Activated T-cell treated with anti-CD3 and anti-CD28 coated beads for 1 hour (primary cell): ENCODE measurements at places on chromosomes 4 and X.

- no peak for DNase-seq
These were observed 287.7 kb upstream of the MAD2L1 start for GRCh38 chr4:120354381-120354780.

- peak; percentile 41 for DNase-seq
These were observed 7.6 kb downstream of the DLG3 start for GRCh38 chrX:70452143-70452733.

- no peak for DNase-seq
These were observed 383.9 kb downstream of the PCDH7 start for GRCh38 chr4:31104043-31104442.

- DNase-seq, result no peak
These were observed 63.2 kb upstream of the TNIP3 start for GRCh38 chr4:121227341-121227792.

GRCh38 chr4:8772499-8773123 is 99.0 kb downstream of the HMX1 start:
- no peak for DNase-seq

DNA sequence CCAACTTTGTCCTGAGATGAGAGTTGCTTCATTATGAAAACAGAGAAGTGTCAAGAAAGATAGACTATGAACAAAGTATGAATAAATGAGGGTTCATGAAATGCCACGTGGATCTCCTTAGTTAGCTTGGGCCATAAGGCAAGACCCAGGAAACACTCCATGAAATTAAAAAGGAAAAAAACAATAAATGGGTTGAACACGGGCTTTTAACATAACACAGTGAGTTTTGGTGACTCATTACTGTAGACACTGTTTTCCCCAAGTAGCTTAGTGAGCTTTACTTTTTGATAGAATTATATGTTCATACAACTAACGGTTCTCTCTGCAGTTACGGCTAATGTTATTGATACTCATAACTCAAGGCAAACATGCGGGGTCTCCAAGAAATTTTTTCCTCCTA is 265.0 kb downstream of the DHX15 start:
- no peak for DNase-seq

DNA sequence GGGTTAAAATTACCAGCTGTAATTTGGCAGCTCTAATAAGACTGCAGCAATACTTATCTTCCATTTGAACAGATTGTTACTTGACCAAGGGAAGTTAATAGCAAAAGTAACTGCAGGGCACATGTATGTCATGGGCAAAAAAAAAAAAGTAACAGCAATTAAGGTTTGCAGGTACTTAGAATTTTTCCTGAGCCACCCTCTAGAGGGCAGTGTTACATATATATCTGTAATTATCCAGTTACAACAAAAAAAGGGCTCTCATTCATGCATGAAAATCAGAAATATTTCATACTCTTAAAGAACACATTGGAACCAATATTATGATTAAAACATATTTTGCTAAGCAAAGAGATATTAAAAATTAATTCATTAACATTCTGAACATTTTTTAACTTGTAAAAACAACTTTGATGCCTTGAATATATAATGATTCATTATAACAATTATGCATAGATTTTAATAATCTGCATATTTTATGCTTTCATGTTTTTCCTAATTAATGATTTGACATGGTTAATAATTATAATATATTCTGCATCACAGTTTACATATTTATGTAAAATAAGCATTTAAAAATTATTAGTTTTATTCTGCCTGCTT is 25.1 kb downstream of the XIAP start:
- DNase-seq, result no peak

DNA sequence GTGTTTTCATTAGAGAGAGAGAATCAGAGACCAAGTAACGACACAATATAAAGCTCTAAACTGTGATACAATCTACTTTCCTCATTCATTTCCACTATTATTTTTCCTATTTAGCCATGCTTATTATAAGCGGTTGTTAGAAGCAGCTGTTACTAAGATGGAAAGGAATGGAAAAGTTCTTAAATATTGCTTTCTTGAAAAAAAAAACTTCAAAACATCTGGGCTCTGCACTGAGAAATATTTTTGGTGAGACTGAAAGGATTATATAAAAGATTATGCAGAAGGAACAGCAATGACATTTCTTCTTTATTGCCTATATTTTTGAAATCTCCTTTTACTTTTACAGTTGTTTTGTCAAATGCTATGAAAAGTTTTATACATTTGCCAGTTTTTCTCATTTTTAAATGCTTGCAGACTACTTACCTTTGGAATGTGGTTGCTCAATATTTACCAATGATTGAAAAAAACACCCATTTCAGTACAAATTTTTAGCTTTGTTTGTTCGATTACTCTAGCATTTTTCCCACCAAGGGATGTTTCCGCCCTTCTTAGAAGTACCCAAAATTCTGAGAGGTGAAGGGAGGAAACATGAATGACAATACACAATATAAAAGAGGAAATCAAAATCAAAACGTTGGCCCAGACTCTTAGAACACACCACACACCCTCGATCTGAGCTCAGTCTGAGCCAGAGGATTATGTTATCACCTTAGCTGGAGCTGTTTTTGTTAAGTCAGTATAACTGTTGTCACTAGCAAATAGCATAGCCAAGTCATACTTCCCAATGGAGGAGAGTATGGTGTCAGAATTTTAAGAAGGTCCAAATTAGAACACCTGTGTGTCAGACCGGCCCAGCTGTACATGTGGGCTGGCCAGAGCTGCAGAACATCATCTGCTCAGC is 18.4 kb downstream of the DKK2 start:
- no peak for DNase-seq

GRCh38 chr4:39587881-39588280 is 50.8 kb downstream of the SMIM14 start:
- no peak for DNase-seq

DNA sequence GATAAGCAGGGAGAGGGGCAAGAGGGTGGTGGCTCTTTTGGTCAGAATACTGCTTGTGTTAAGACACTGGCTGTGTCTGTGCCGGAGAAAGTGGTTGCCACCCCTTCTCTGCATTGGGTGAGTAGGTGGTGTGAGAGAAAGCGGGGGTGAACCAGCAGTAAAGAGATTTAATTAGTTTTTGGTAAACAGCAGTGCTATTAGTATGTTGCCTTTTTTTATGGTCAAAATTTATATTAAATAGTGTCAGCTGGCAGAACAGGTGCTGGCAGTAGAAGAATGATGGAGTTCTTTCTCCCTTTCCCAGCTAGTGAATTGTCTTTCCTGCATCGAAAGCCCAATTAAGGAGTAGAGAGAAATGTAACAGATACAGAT is 181.6 kb downstream of the LARP7 start:
- no peak for DNase-seq

DNA sequence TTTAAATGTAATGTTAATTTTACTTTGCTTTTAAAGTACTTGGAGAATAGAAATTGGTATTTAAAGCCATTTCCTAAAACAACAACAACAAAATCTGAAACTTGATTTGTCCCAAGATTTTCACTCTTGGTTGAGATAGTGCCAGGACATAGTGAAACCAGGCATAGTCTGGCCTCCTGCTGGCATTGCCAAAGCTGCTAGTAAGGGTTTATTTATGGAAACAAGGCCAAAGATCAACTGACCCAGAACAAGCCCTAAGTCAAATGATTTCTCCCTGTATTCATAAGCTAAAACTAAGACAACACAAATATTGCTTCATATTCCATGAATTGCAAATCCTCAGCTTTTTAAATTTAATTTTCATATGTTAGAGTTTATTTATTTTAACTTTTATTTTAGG is 227.5 kb upstream of the FGF13 start:
- no peak for DNase-seq

- DNase-seq, result no peak
These were observed 32.2 kb downstream of the TRMT44 start for GRCh38 chr4:8472689-8473197.

DNA sequence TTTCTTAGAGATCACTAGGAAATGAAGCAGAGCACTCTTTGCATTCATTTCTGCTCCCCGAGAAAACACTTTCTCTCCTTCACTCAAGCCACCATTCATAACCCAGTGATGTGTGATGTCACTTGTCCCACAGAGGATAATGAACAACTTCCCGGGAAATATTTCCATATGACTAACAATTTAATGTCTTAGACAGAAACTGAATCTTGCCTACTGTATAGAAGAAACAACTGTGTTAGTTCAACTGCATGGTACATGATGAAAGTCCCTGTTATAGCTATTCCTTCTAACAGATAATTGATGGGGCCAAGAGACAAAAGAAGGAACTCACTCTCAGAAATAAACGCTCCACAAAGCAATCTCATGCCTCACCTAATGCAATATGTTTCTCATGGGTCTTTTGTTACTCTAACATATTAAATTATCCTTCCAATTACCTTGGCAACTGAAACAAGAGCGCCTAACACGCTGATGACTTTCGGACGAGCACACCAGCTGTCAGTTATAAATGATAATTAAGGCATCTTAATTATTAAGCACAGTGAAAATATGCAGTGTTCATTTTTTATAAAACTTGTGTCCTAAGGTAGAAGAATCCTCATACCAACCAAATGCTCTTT is 113.7 kb upstream of the TLR3 start:
- no peak for DNase-seq

DNA sequence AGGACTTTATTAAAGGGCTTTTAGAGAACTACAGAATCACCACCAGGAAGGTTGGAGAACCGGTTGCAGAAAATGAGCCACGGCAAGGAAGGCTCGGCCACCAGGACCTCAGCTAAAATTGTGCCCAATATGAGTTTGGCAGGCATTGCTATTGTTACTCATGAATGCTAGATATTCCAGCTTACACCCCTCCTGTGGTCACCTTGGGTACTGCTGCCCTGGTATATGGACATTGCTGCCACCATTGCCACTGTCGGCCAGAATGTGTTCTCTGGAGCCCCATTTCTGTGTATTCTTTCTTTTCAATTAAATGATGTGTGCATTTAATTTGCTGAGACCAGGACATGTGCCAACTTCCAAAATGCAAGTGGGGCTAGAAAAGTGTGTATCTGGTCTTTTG is 626.7 kb upstream of the BOD1L1 start:
- no peak for DNase-seq

DNA sequence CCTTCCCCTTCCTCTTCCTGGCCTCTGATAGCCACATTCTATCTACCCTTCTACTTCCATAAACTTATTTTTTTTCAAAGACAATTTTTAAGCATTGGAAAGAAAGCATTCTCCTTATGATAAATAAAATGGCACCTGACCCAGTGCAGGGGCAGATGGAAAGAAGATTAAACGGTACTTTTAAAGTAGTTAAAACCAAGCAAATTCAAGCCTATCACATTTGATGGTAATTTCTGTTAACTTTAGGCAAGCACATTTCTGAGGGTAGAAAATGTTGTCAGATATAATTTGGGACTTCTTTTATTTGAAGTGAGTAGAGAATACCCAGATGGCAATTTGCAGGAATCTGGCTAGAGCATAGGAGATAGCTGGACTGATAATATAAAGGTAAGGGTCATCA is 332.9 kb downstream of the EPHA5 start:
- DNase-seq, result no peak

DNA sequence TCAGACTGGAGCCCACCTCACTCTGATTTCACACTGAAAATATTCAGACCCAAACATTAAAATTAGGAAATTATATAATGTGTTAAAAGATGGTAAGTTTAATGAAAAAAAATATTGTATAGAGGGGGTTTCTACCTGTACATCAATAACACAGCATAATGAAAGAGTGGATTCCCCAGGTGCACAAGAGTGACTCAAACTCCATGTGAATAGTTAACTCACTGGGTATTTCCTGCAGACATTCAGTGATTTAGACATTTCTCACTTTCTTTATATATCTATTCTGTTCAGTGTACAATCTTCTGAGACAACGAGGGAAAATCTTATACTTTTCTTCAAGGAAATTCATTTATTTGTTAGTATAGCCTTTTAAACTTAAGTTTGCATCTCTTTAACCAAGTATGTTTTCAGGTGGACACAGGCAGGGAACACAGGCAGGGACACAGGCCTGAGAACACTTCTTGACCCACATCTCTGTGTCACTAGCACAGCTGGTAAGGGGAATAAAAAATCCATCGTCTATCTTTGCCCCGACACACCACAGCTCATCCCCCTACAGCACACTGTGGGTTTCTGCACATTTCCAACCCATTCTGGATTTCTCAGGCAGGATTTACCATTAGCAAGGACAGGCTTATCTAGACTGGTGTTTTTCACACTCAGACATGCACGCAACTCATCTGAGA is 525.5 kb upstream of the BOD1L1 start:
- DNase-seq, result no peak

DNA sequence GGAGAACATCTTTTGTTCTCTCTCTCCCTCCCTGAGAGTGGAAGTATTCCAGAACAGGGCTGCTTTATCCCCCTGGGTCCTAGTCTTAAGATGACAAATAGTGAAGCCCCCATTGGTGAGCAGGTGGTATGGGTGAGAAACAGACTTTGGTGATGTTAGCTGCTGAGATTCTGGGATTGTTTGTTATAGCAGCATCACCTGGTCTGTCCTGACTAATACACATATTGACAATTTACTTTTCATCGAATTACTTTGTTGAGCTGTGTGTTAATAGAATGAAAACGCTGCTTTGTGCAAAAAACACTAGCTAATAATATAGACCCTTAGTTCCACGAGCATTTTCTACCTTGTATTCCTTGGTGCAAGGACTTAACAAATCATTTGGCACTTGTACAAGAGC is 133.5 kb downstream of the ASMT start:
- no peak for DNase-seq

GRCh38 chr4:122873146-122873545 is 46.5 kb downstream of the FGF2 start:
- no peak for DNase-seq

- no peak for DNase-seq
These were observed 202.0 kb downstream of the DCLK2 start for GRCh38 chr4:150280081-150280895.

DNA sequence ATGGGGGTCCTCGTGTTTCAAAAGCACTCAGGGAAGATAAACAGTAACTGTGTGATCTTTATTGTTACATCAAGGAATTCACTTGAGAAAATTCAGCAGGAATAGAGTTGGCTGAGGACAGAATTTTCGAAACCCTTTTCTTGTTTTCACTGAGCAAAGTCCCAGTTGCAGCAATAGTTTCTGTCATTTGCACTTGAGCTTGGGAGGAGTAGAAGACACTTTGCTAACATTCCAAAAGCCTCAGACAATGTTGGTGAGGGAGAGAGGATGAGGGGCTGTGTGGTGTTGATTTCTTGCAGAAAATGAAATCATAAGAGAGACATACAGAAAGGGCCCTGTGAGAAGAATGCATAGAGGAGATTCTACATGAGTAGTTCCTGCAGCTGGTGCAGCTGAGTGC is 151.9 kb upstream of the DIPK2B start:
- no peak for DNase-seq

DNA sequence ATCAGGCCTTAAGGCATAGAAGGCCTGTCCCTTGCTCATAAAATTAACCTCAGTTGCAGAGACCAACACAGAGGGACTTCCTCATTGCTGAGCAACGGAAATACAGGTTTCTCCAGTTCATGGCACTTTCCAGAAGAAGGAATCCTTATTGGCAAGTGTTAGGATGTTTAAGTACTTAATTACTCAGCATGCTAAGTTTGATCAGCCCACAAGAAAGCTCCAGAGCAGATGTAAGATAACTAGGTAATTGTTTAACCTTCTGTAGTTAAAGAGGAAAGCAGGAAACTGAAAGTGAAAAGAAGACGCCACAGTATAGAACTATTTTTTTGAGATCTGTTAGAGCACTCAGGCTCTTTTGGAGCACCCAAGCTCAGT is 33.5 kb downstream of the SMS start:
- DNase-seq, result no peak

- DNase-seq, result no peak
These were observed 21.1 kb downstream of the MAGEA10 start for GRCh38 chrX:152117305-152117704.
